Testis (tissue), 5 donors: ENCODE measurements at places on chromosomes 1 and 21. TPM values are rescaled to one million over a fixed set of nuclear protein-coding genes. Genes with fewer than 3 reads are reported as not detected.

DNA sequence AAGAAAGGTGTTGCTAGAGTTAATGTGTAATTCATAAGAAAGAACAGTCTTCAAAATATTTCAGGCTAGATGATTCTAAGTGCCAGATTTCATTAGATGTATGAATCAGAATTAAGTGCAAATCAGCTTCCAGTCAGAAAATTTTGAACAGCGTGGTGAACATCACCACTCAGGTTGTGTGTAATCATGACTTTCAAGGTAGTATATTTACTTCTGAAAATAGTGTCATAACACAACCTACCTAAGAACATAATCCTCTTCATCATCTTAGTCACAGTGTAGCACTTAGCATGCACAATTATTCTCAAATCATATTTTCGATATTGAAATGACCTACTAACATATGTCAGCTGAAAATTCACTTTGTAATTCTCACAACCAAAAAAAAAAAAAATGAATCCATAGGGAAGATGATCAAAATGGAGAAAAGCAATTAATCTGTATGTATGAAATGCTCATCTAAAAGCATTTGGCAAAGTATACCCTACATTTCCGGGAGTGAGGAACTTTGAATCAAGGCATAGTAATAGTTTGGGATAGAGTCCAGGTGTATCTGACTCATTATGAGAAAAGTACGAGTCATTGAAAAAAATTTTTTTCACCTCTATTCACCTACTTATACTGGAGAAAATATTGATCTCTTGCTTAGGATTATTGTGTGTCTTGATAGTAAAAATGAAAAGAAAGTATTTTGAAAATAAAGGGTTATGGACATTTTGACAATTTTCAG lies 221.8 kb upstream of the CHRM3 start:
- no peaks in the 10 kb centered on the region for H3K4me1 ChIP-seq
- H3K4me3 ChIP-seq, result no peak overlapping the region
- no peak overlapping the region for H3K27ac ChIP-seq
- no peak for DNase-seq
- no peaks in the 10 kb centered on the region for H3K27me3 ChIP-seq
- H3K36me3 ChIP-seq, result no peaks in the 10 kb centered on the region

- H3K27me3 ChIP-seq, result no peaks in the 10 kb centered on the region
- H3K4me3 ChIP-seq, result peak within 1 kb of the TSS; percentile 57
- H3K4me1 ChIP-seq, result peaks cover 27% of the 10 kb centered on the region
- DNase-seq, result peak; percentile 26
- no peaks in the 10 kb centered on the region for H3K36me3 ChIP-seq
These were observed at the start of gene STUM for GRCh38 chr1:226548256-226549093. Gene STUM (plus strand): TSS chr1:226548764. CDS start chr1:226548905, 141 bp downstream.

DNA sequence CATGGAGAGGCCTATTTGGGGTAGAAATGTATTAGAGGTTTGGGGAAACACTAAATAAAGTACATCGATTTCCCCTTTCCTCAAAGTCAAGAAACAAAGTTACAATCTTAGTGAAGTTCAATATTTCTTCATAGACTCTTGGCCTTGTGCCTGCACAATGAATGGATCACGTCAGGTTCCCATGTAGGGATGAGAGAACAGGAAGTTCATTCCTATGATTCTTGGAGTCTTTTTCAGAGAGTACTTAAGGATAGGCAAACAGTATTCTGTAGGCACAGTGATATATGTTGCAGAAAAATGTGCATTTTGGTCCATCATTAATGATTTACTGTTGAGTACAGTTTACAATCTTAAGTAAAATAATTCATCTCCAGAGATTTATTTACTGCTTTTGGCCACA lies 275.5 kb downstream of the RGS7 start:
- no peak overlapping the region for H3K4me3 ChIP-seq
- H3K27me3 ChIP-seq, result no peaks in the 10 kb centered on the region
- H3K4me1 ChIP-seq, result no peaks in the 10 kb centered on the region
- H3K36me3 ChIP-seq, result no peaks in the 10 kb centered on the region

DNA sequence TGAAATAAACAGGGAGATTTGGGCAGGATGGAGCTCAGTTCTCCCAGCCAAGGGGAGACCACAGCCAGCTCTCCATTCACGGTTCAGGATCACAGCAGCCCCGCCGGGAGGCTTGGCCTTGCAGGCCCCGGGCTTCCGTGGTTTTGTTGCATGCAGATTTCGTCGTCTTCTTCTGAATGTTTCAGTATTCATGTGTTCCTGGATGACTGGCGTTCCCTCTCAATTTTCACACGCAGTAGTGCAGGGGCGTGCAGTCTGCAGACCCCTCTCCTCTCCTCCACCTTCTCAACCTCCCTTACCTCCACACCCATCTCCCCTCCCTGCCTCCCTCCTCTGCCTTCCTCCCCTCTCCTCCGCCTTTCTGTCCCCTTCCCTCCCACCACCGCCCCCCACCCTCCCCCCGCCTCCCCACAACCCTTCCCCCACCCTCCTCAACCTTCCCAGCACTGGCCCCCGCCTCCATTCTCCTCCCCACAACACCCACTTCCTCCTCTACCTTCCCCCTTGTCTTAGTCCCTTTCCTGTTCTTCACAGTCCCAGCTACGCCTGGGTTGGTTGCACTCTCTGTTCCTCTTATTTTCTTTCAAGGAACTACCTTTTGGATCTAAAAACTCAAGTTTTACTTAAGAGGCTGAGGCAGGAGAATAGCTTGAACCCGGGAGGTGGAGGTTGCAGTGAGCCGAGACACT lies 8.4 kb upstream of the SLC19A1 start:
- no peak for DNase-seq
- no peaks in the 10 kb centered on the region for H3K27me3 ChIP-seq

Gene MYCL
- 3.3 TPM for total RNA-seq

DNA sequence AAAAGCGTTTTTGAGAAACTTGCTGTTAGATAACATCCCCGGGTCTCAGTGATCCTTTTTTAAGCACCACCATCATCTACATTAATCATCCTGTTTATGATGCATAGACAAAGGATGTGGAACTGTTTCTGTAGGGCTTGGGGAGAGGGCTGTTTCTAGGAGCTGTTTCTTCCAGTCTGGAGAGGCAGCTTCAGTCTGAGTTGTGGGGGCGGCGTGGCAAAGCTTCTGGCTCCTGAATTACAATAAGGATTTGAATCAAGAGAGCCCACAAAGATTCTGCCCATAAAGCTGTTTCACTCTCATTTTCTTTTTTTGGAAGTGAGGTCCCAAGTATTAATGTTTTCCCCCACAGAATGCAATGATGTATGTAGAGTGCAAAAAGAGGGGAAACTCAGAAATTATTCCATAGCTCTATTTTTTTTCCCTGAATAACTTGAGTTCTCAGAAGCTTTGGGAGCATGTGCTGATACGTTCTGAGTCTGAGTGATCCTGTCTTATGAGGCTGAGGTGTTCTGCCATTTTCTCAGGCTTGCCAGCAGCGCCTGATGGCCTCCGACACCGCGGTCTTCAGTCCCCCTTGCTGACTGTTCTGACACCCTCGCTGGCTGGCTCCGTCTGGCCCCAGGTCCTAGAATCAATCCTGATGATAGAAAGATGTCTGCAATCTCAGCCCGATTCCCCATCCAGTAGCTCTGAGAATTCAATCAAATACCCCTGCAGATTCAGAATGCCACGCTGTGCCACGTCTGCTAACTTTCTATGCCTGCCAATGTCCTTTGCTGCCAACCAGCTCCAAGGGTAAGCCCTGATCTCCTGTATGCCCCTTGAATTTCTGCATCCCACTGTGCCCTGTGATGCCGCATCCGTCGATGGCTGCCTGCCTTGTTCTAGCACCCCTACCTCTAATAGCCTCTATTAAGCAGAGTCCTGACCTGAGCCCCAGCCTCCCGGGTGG lies 92.4 kb upstream of the AKT3 start:
- no peaks in the 10 kb centered on the region for H3K4me1 ChIP-seq
- no peak overlapping the region for H3K27ac ChIP-seq
- no peak for DNase-seq
- no peak overlapping the region for H3K4me3 ChIP-seq
- H3K27me3 ChIP-seq, result no peaks in the 10 kb centered on the region

GRCh38 chr1:12553963-12554362 lies 64.0 kb downstream of the DHRS3 start:
- DNase-seq, result peak; percentile 67
- no peaks in the 10 kb centered on the region for H3K36me3 ChIP-seq
- H3K4me3 ChIP-seq, result no peak overlapping the region

DNA sequence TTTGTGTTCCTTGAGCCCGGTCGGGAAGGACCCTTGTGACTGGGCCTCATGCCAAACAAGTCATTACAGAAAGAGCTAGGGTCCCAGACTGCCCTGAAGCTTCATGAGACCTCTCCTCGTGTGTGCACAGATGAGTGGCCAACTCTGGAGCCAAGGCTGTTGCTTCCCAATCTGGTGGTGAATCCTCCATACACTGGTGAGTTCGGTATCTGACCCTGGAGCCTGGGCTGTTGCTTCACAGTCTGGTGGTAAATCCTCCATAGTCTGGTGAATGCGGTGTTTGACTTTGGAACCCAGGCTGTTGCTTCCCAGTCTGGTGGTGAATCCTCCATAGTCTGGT lies 737.8 kb downstream of the MATN1 start:
- H3K4me3 ChIP-seq, result no peak overlapping the region
- no peak for DNase-seq

- H3K27ac ChIP-seq, result no peak overlapping the region
- peak; percentile 18 for DNase-seq
- no peaks in the 10 kb centered on the region for H3K36me3 ChIP-seq
- H3K4me1 ChIP-seq, result no peaks in the 10 kb centered on the region
- no peaks in the 10 kb centered on the region for H3K27me3 ChIP-seq
- H3K4me3 ChIP-seq, result peak overlapping the region; percentile 87
These were observed 1.1 kb downstream of the C21orf58 start for GRCh38 chr21:46322351-46323226.

Gene RHCE
- total RNA-seq, result 3.9 TPM

Gene LCE2C
- total RNA-seq, result not detected

GRCh38 chr21:39467746-39468145 lies 16.0 kb downstream of the SH3BGR start:
- no peak overlapping the region for H3K4me3 ChIP-seq
- H3K4me1 ChIP-seq, result no peaks in the 10 kb centered on the region
- DNase-seq, result no peak
- H3K27ac ChIP-seq, result no peak overlapping the region
- H3K36me3 ChIP-seq, result no peaks in the 10 kb centered on the region
- H3K27me3 ChIP-seq, result no peaks in the 10 kb centered on the region

Gene AADACL3
- not detected for total RNA-seq

Gene TFF1
- total RNA-seq, result not detected

GRCh38 chr1:235494531-235494930 lies 9.7 kb downstream of the B3GALNT2 start:
- H3K4me1 ChIP-seq, result no peaks in the 10 kb centered on the region
- H3K36me3 ChIP-seq, result no peaks in the 10 kb centered on the region
- H3K4me3 ChIP-seq, result no peak overlapping the region
- H3K27me3 ChIP-seq, result no peaks in the 10 kb centered on the region

- H3K4me1 ChIP-seq, result no peaks in the 10 kb centered on the region
- no peak for DNase-seq
- H3K27ac ChIP-seq, result no peak overlapping the region
- no peaks in the 10 kb centered on the region for H3K36me3 ChIP-seq
- H3K4me3 ChIP-seq, result no peak overlapping the region
- no peaks in the 10 kb centered on the region for H3K27me3 ChIP-seq
These were observed 30.0 kb upstream of the NRDC start for GRCh38 chr1:51908499-51908898.

Gene CPTP
- 82.3 TPM for total RNA-seq

Gene NES
- 17.6 TPM for total RNA-seq

Gene ZNF670
- total RNA-seq, result 5.5 TPM

DNA sequence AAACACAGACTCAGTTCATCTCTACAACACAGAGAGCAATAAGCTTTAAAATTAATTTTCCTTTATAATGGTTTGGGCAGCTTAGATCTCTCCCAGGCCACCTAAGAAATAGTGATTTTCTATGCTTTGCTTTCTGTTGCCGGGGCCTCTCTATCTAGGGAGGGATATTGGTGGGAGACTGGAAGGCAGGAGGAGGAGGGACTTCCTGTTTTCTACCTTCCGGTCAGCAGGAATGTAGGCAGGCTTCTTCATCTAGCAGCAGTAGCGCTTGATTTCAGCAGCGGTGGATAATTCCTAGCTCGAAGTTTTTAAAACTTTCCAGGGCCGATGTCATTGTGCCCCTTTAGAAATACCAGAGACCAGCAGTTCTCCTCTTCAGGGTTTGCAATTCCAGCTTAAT lies 5.1 kb upstream of the DESI2 start:
- no peak for DNase-seq
- no peak overlapping the region for H3K4me3 ChIP-seq
- no peaks in the 10 kb centered on the region for H3K4me1 ChIP-seq
- H3K36me3 ChIP-seq, result no peaks in the 10 kb centered on the region
- no peaks in the 10 kb centered on the region for H3K27me3 ChIP-seq

Gene PLEKHA6
- 14.7 TPM for total RNA-seq

DNA sequence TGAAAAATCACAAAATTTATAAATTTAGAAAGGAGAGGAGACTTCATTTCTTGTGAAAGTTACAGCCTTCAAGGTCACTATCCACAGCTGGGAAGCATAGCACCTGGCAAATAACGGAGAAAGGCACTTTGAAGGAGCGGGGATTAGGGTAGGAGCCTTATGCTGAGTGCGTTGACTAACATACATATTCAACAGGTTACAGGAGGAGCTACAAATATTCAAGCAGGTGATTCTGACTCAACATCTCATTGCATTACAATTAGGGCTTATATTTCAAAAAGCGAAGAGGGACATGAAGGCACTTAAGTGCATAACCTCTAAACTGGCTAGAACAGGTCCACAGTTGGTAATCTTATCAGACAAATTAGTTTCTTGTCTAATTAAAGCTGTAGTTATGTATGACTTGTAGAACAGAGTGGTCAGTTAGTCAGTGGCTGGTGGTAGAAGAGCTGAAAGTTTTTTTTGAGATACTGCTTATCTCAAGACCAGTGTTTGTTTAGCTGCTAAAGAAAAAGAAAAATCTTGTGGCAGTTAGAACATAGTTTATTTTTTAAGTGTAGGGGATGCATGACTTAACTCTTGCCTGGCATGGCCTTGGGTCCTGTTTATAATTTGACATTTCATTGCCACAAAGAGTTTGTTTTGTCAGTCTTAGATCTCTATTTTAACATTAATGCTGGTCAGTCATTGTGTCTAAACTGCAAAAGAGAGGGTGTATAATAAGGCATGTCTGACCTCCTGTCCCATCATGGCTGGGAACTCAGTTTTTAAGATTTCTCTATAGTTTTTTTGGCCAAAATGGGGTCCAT lies 311.5 kb downstream of the DUSP10 start:
- H3K27ac ChIP-seq, result no peak overlapping the region
- DNase-seq, result no peak
- H3K4me1 ChIP-seq, result no peaks in the 10 kb centered on the region
- H3K27me3 ChIP-seq, result no peaks in the 10 kb centered on the region

- peaks cover 10% of the 10 kb centered on the region for H3K4me1 ChIP-seq
- no peaks in the 10 kb centered on the region for H3K27me3 ChIP-seq
- H3K4me3 ChIP-seq, result no peak overlapping the region
- no peaks in the 10 kb centered on the region for H3K36me3 ChIP-seq
- no peak for DNase-seq
These were observed 991 bp downstream of the ANKRD35 start for GRCh38 chr1:145884675-145885074.

- H3K4me1 ChIP-seq, result peaks cover 24% of the 10 kb centered on the region
- peak overlapping the region; percentile 94 for H3K27ac ChIP-seq
- peak; percentile 43 for DNase-seq
- no peaks in the 10 kb centered on the region for H3K27me3 ChIP-seq
- no peaks in the 10 kb centered on the region for H3K36me3 ChIP-seq
These were observed 749 bp downstream of the AKIRIN1 start for GRCh38 chr1:38991638-38992411.
